ENCODE measurements at places on chromosomes 2 and 18.

- DNase-seq = no peak
These were observed 6.4 kb upstream of the SLC8A1 start for GRCh38 chr2:40458271-40458794.

DNA sequence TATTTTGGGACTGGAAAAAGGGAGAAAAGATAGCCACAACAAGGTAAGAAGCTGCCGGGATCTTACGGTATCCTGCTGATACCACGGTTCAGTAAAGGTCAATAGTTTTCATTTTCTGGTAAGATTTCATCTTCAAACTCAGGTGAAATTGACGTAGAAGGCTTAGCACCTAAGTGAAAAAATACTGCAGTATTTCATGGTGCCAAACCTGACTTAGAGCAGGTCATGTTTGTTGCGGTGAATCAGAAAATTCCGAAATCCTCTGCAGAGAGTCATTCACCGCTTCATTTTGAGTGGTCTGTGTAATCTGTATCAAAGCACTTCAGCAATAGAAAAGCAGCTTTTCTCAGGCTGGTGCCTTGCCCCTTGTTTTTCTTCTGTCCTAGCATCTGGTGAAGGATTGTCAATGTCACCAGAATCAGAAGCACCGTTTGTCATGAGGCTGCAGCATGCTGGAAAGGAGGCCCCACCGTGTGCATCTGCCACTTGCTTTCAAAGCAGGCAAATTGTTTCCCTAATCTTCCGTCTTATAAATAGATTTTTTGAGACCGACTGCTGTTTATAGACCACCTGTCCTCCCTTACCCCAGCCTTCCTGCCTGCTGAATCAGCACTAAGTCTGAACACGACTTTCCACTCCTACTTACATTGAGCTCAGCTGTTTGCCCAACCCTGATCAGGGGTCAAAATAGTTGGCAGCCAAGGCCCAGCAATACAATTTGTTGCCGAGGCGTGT is 156.3 kb downstream of the EML6 start:
- no peak for DNase-seq

GRCh38 chr18:13630716-13631268 is 95.6 kb downstream of the FAM210A start:
- DNase-seq = no peak

- no peak for DNase-seq
These were observed 49.3 kb upstream of the DNAJC10 start for GRCh38 chr2:182666674-182667314.

DNA sequence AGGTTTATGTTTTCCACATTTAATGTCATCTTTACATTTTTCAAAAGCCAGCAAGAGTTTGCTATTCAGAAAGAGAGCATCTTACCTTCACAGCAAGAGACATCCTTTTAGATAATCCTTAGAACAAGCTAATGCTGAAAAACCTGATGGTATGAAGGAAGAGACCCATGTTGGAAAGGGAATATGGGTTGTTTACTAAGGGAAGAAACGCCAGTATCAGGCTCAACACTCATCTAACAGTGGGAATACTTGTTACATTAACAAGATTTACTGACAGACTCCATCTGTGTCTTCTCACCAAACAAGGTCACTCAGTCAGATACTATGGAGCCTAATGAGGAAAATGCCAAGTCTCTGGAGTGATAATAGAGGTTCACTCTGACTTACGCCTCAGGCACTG is 1474.1 kb upstream of the SLC39A10 start:
- DNase-seq = no peak

- no peak for DNase-seq
These were observed 254.9 kb upstream of the ZEB2 start for GRCh38 chr2:144774809-144775208.

GRCh38 chr2:23669413-23670244 is 257.3 kb downstream of the ATAD2B start:
- no peak for DNase-seq

- no peak for DNase-seq
These were observed 1.1 kb upstream of the SEH1L start for GRCh38 chr18:12946549-12947284.

DNA sequence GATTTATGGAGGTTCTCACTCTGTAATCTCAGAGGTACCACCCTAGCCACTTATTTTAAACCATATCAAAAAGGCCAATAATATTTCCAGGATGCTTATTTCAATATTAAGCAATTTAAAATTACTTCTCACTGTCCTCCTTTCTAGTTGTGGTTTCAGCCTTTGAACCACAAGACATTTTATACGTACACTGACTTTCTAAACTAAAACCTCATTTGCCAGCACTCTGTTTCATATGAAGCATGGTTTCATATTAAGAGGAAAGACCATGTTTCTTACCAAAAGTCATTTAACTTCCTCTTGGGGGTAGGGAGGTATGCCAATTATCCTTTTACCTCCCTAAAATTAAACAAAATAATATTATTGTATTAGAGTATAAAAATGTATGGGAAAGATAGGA is 399.8 kb downstream of the CDH7 start:
- no peak for DNase-seq

GRCh38 chr2:130845505-130846085 is 8.9 kb downstream of the ARHGEF4 start:
- DNase-seq = no peak
